Renal cortical epithelial cell (primary cell): ENCODE measurements at places on chromosomes 11 and 22. TPM values are rescaled to one million over a fixed set of nuclear protein-coding genes. Genes with fewer than 3 reads are reported as not detected.
A peak's percentile ranks its signal among the peaks of the same experiment; 100 is the strongest.

Gene HBG2
- total RNA-seq, result not detected in 2 replicates

Gene CEND1
- 0.60 TPM in 1 of 2 replicates, not detected in the other for total RNA-seq

DNA sequence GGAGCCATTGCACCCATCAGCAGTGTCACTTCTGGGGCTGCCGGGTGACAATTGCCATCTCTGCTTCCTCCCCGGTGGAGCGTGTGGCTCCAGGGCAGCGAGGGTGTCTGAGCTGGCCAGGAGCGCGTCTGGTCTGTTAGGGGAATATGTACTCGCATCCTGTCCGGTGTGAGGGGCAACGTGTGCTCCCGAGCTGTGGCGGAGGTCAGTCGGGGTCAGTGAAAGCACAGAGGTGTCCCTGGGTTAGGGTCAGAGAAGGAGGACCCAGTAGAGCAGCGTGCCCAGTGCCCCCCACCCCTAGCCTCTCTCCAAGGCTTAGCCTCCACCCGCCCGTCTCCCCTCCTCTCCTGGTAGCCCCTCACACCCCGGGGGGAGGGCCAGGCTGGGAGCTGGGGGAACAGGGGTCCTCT, 1.5 kb downstream of the CLCF1 start:
- DNase-seq, result no peak

- DNase-seq, result peak; percentile 7
Observed at GRCh38 chr22:32044913-32045312, 1.9 kb downstream of the SLC5A1 start.

GRCh38 chr22:17815703-17816254, 41.5 kb upstream of the BID start:
- DNase-seq, result no peak

- DNase-seq, result peak; percentile 13
Observed at GRCh38 chr11:67644042-67644441, 4.5 kb upstream of the TBX10 start.

DNA sequence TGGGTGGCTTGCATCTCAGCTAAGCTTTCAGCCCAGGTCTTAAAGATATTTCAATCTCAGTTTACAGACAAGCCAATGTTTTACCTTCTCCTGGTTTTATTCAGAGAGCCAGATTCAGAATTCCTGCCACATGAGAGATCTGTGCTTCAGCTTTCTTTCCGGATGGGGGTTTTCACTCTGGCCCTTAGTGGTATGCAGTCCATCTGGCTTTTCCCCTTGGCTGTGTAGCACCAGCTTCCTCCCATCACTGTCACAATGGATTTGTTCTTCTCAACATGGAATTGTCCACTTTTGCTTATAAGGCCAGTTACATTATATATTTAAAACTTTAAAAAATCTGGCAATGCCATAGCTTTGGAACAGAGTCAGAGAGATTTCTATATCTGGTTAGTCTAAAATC, 303.9 kb downstream of the ETS1 start:
- no peak for DNase-seq
